ENCODE measurements at places on chromosomes 2 and 18.
A peak's percentile ranks its signal among the peaks of the same experiment; 100 is the strongest.

GRCh38 chr2:47697000-47697601 is 85.8 kb upstream of the MSH6 start:
- DNase-seq = no peak

DNA sequence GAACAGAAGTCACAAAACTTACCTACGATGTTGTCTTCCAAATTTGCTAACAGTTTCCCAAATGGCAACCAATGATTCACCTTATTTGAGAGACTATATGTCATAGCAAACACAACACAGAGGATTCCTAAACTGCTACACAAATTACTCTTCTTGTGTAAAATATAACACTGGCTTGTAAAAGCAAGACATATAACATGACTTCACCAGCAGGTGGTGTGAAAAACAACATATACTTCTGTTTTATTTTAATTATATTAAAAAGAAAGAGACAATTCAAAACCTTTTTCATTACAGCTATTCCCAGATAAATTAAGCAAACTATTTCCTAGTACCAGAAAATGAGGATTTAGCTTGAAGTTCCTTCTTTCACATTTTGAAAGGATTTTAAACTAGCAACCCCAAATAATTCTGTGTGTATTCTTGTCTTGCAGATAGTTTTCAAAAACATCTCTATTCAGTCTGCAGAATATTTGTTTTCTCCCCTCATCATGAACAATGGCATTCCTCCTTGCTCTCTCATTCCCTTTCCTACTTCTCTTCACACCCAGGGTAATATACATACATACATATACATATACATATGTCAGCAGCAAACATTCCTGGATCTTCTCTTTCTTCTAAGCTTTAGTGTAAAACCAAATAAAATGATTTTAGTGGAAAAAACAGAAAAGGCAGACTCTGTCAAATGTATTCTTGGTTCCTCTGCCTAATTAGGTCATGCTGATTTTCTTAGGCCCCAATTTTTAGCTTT is 62.1 kb downstream of the SCN3A start:
- DNase-seq = no peak

GRCh38 chr2:19346983-19347618 is 11.3 kb downstream of the OSR1 start:
- DNase-seq = no peak

- DNase-seq = no peak
Observed at GRCh38 chr2:122451040-122451439, 695.6 kb downstream of the TSN start.

GRCh38 chr2:158321264-158321663 is 135.3 kb downstream of the CCDC148 start:
- DNase-seq = no peak

DNA sequence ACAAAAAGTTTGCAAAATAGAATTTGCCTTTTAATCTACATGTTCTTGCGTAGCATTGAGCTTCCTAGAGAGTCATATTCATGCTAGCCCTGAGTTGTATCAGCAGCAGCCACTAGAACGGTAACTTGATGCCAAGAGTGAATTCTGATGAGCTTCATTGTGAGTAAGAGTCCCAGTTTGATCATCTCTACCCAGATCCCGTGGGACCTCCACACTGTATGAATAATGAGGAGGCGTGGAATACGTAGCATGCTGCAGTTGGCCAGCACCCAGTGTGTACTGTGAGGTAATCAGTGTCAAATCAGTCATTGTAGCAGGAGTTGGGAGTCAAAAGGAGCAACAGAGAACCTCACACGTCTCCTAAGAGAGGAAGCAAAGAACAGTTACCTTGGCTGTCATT is 197.9 kb downstream of the NEDD4L start:
- DNase-seq = no peak

- no peak for DNase-seq
Observed at GRCh38 chr2:136361521-136361920, 243.6 kb upstream of the CXCR4 start.

- peak; percentile 57 for DNase-seq
Observed at GRCh38 chr18:58180738-58181353, 136.8 kb downstream of the NEDD4L start.

DNA sequence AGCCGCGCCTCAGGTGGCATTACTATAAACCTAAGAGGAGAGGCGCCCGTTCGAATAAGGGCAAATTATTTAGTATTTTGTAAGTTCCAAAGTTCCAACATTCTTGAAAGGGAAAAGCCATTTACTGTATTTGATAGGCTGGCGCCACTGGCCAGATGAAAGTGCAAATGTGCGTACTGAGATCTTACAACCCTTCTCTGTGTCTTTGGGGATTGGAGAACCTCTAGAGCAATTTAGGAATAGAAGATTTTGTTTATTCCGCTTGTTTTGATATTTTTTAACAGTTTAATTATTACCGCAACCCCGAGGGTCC is 467 bp upstream of the WDR35 start:
- DNase-seq = peak; percentile 4

- no peak for DNase-seq
Observed at GRCh38 chr2:203711399-203711798, 5.0 kb downstream of the CD28 start.

DNA sequence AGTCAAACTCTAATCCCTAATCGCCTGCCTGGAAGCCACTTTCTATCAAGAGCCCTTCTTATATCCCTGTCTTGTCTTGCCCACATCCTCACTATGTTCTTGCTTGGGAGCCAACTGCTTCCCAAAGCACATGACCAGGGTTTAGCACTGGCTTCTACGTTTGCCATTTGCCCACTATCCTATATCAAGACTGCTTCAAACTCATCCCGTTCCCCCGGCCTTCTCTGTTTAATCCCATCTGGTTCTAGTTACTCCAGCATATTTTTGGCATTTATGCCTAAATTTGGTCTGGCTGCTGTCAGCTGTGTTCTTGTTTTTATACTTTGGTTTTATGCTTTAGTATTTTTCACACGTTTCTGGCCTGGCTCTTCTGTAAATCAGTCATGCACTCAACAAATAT is 40.2 kb downstream of the POLR1A start:
- DNase-seq = no peak

DNA sequence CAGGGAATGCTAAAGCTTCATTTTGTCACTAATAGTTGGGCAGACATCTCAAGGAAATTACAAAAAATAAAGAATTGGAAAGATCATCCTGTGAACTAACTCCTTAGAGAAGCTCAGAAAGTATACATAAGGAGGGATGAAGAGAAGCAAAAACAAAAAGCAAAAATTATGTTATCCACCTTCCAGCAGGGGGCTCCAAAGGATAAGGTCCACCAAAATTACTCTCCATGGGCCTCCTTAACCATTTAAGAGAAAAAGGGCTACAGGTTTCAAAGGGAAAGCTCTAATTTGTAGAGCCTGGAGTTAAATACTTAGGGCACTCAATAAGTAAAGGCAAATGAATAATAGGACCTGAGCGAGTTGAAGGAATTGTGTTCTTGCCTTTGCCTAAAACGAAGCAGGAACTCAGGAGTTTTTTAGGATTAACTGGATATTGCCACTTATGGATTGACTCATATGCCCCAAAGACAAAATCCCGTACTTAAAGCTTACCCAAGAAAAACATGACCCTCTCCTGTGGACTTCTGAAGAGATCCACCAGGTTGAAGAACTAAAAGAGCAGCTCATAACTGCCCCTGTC is 1167.9 kb downstream of the DSC3 start:
- DNase-seq = no peak

DNA sequence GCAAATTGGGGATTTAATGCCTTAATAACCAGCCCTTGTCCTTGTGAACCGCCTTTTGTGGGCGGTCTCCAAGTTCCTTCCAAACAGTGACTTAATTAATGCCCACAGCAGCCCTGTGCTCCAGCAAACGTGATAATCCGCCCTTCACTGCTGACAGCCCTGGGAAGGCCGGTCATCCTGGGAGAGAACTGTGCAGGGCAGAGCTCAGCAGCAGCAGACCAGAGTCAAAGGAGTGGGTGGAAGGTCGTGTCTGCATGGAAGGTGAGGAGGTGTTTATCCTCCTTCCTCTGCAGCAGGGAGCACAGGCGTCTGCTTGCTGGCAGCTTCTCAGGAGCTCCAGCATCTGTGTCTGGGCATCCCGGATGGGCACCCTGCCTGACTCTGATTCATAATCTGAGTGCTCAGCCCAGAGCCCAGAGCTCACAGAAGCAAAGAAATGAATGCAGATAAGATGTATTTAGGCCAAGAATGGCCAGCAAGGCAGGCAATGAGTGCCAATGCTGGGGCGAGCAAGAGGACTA is 270.0 kb upstream of the PXDN start:
- no peak for DNase-seq

DNA sequence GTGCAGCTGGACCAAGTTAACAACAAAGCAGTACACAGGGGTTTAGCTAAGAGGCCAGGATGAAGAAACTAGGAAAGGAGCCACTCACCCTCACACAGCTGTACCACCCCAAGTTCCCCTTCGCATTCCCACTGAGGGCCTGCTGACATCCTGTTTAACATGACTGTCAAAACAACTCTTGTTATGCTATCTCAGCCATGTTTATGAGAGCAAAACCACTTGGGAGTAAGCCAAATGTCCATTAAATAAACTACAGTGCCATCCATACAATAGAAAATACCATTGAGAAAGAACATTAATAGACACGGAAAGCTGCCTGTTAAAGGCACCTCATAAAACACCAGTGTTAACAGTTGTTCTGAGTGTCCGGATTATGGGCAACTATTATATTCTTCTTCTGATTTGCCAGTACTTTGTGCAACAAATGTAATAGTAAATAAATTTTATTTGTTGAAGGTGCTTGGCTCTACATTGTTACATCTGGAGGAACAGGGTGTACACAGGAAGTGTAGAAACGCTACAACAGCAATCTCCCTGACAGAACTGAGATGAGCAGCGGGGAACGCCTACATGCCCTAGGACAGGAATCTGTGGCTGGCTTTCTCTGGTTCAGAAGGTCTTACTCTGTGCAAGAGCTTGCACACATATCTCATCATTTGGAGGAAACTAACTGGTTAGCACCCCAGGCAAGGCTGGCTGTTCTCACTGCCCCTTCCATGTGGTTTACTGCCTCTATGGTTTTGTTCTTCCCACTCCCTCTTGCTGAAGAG is 85.6 kb downstream of the EHD3 start:
- DNase-seq = no peak

DNA sequence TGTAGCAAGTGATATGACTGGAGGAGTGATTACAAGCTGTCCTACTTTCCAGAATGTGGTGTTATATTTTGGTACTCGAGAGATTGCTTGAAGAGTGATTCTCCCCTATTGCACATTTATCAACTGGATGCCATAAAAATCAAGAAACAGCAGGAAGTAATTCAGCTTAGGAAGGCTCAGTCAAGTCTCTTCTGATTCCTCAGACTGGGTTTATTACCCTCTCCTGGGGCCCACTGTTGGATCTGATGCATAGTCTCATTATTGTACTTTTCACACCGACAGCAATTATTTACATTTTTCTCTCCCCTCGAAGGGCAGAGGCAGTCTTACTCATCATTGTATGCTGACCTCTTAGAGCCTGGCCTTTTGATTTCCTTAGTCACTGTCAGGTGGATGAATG is 9.3 kb downstream of the NOSTRIN start:
- no peak for DNase-seq

DNA sequence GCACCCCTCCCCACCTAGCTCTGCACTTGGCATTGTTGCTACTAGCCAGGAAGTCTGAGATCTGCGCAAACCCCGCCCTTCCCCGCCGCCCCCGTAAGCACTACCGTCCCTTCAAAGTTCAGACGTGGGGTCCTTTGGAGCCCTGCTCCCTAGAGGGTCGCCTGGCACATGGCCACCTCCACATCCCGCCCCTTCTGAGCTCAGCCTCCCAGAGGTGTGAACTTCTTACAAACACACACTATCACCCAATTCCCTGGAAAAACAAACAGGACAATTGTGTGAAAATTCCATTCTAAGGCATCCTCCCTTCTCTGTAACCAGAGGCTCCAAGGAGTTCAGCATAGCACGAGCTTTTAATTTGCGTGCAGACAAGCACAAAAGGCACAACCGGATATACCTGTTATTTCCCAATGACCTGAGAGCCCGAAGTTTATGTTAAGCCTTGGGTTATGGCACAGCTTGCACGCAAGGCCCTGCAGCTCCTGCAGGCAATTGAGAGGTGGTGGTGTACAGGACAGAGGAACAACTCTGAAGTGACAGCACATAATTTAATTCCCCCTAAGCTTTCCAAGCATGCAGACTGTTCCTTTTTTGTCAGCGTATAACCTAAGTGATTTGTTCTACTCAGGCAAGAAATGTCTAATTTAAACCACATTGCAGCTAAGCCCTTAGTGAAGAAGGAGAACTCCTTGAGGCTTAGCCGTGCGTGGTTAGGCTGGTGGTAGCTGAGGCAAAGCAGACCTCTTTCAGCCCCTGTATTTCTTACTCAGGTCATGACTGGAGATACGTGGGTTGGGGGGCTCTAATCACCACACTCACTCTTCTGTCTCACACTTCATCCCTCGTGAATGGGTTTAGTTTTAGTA is 20.3 kb upstream of the CYP1B1 start:
- DNase-seq = no peak

DNA sequence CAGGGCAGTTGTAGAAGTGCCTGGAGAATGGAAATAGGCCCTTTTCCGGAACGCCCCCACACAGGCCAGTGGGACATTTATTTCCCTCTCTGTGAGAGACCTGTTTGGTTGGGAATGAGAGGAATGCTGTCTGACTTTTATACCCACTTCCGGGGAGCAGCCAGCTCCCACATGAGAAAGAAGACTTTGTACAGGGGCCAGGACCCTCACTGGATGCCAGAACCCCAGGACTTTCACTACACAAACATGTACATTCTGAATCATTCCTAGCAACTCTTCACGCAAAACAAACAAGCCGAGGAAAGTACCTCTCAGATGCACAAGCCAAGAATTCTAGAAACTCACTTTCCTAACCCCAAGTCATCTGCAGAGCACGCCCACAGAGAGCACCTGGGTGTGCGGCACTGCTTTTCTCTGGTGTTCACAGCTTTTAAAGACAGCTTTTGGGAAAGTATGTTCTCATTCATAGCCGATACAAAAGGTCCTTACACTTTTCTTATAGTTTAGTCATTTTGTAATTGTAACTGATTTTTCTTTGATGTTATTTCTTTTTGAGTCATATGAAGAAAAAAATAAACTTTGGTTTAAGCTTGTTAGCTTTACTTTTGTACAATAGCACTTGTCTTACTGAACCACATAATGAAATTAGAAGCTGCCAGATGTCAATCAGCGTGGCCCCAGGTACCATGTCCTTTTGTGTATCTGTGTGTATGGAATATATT is 856.1 kb upstream of the ID2 start:
- DNase-seq = peak; percentile 35
